Osteoblast (primary cell): ENCODE measurements at places on chromosomes 2 and 18. TPM values are rescaled to one million over a fixed set of nuclear protein-coding genes. Genes with fewer than 3 reads are reported as not detected.

- no peak overlapping the region for H3K4me3 ChIP-seq
- no peaks in the 10 kb centered on the region for H3K4me1 ChIP-seq
- DNase-seq, result peak; percentile 81
- no peaks in the 10 kb centered on the region for H3K36me3 ChIP-seq
Observed at GRCh38 chr2:72028351-72028995, 119.2 kb downstream of the CYP26B1 start.

The FBXO48 gene
- total RNA-seq, result 0.72 and 0.88 TPM in 2 replicates

GRCh38 chr2:141654311-141654710 is 476.5 kb downstream of the LRP1B start:
- no peaks in the 10 kb centered on the region for H3K36me3 ChIP-seq
- H3K4me1 ChIP-seq, result no peaks in the 10 kb centered on the region
- H3K4me3 ChIP-seq, result no peak overlapping the region
- DNase-seq, result no peak
- no peak overlapping the region for H3K27ac ChIP-seq

GRCh38 chr2:15945909-15946705 is 5.8 kb downstream of the MYCN start:
- H3K4me1 ChIP-seq, result no peaks in the 10 kb centered on the region
- no peaks in the 10 kb centered on the region for H3K36me3 ChIP-seq
- no peak overlapping the region for H3K4me3 ChIP-seq

DNA sequence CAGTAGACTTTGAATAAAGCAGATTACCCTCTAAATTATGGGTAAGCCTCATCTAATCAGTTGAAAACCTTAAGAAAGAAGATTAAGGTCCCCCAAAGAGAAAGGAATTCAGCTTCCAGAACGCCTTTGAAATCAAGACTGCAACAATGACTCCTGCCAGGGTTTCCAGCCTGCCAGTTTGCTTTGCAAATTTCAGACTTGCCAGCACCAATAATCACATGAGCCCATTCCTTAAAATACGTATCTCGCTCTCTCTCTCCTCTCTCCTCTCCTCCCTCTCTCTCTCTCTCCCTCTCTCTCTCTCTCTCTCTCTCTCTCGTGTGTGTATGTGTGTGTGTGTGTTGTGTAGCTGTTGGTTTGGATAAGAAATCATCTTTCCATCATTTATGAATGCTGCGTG is 184.2 kb downstream of the PDE1A start:
- no peak for DNase-seq
- H3K27me3 ChIP-seq, result no peaks in the 10 kb centered on the region
- H3K36me3 ChIP-seq, result no peaks in the 10 kb centered on the region
- no peaks in the 10 kb centered on the region for H3K4me1 ChIP-seq

DNA sequence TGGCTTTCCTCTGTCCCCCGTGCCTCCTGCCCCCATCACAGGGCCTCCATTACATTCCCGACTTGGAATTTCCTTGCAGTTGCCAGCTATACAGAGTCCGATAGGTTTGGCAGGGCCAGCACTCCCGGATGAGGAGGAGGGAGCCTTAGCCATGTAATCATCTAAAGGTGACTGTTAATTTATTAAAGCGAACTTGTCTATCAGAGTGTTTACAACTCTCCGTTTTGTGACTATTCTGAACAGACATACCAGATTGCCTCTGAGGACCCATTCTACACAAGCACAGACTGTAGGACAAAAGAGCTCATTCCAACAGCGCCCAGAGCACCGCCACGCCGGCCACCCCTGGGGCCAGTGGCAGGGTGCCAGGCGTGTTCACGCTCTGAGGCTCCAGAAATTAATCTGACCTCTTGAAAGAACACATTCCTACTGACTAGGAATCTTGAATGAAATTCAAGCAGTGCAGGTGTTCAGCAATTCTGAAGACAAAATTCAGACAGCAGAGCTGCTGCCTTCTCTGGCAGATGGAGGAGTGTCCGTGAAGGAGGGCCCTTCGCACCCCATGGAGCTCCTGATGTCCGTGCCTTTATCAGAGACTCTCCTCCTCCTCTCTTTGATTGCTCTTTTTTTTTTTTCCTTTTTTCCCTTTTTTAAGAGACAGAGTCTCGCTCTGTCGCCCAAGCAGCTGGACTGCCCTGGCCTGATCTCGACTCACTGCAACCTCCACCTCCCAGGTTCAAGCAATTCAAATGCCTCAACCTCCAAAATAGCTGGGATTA is 58.1 kb upstream of the RALBP1 start:
- H3K36me3 ChIP-seq, result no peaks in the 10 kb centered on the region
- peak overlapping the region; percentile 44 for H3K4me3 ChIP-seq
- no peaks in the 10 kb centered on the region for H3K27me3 ChIP-seq

DNA sequence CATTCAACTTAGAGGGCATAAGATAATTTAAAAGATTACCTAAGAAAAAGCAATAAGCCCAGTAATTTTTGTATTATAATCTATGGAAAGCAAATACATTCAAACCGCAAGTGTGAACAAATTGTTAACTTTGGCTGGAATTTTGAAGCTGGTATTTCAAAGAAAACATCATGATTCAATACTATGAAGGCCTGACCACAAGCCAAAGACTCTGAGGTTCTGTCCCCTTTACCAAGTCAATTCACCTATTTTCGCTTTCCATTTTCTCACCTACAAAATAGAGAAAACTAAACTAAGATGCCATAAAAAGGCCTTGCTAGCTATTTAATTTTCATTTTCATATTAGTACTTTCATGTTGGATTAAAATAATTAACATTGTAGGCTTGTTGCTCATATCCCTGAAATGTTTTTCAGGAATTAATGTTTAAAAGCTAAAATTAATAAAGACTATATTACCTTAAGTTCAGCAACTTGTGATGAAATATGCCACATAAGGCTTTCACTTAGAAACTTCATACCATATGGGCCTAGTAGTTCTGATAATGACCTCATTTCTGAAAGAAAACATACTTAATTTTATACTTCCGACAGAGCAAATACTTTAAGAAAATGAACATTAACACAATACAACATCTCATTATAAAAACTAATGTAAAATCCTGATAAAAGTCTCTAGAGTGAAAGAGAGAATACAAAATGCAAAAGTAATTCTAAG is 85.7 kb upstream of the FRZB start:
- DNase-seq, result peak; percentile 19
- H3K4me1 ChIP-seq, result peaks cover 26% of the 10 kb centered on the region
- H3K4me3 ChIP-seq, result no peak overlapping the region
- H3K36me3 ChIP-seq, result peaks cover 20% of the 10 kb centered on the region
- no peaks in the 10 kb centered on the region for H3K27me3 ChIP-seq

GRCh38 chr2:47459021-47459420 is 56.1 kb downstream of the MSH2 start:
- no peak for DNase-seq
- no peak overlapping the region for H3K4me3 ChIP-seq
- H3K27me3 ChIP-seq, result no peaks in the 10 kb centered on the region
- no peaks in the 10 kb centered on the region for H3K4me1 ChIP-seq
- no peaks in the 10 kb centered on the region for H3K36me3 ChIP-seq
- H3K27ac ChIP-seq, result no peak overlapping the region

DNA sequence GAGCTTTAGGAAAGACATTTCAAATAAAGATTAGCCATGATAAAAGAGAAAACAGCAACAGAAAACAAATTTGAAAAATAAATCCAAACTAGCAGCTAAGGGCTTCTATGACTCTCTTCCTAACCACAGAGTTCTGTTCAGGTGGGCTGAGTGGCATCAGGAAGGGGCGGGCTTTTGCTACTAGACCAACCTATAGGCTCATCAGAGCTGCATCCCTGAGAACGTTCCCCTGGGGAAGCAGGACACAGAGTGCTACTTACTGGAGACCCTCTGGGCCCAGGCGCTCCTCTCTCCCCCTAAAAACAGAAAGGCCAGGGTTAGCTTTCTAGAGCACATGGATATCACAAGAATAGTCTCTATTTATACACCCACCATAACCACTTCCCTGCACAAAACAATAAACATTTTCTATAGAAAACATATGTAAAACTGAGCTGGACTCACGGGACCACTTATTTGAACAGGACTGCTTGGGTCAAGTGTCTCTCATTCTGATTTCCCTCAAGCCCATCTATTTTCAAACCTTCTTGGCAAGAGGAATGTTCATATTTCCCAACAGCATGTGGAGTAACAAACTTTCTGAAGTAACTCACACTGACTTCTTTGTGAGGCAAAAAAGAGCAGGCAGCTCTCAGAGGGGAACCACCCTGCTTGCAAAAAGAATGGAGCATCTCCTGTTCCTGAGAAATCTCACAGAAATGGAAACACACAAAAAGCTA is 78.9 kb upstream of the LMAN1 start:
- H3K27ac ChIP-seq, result no peak overlapping the region
- H3K36me3 ChIP-seq, result peaks cover 47% of the 10 kb centered on the region
